ENCODE measurements at places on chromosomes 5 and 9.

DNA sequence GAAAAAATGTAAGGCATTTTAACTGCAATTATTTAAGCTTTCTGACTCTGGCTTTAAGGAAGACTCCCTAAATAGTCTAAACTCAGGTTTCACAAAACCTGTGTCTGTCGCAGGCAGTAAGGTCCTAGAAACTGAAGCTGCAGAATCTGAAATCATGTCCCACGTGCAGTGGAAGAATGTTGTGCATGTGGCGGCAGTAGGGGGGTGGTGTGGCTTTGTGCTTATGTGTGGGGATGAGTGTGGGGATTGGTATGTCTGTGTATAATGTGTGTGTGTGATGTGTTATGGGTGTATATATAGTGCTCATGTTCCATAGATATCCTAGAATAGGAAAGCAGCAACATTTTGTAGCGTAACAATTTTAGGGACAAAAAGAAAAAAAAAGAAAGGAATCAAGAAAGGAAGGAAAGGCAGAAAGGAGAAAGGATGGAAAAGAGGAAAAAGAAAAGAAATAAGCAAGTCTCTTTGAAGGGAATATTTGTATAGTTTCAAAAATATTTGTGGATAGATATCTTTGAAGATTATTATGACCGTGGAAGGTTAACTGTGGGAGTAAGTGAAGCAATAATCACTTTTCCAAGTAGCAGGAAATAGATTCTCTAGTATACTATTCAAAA is 6.6 kb downstream of the ANKDD1B start:
- peak; percentile 28 for DNase-seq

GRCh38 chr5:17816944-17817343 is 182.7 kb downstream of the TAF11L14 start:
- no peak for DNase-seq

DNA sequence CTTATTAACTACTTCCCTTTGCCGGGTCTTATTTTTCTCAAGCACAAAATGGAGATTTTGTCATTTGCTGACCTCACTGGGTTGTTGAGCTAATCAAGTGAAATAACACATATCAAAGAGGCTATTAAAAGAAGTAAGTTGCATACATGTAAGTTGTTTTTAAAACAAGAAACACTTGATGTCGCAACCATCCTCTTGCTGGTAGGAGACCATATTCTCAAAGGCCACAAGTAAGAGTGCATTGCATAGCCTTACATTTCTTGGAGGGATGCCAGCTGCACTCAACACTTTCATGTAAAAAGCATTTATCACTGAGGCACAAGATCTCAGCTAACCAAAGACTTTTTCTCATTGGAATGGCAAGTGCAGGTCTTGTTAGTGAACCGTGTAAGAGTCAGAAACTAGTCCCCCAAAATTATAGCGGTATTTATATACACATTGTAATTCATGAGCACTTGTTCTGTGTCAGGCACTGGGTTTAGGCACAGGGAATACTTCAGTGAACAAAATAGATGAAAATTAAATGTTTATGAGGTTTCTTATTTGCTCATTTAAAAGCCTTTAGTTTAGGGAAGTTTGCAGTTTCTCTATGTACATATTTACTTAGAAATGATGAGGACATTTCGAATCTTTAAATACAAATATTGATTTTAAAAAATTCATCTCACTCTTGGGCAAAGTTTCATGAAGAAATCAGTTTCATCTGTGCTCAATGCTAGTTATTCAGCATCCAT is 72.0 kb downstream of the ZFAND5 start:
- DNase-seq = peak; percentile 36

GRCh38 chr5:161266954-161267353 is 279.6 kb downstream of the GABRB2 start:
- DNase-seq = no peak

DNA sequence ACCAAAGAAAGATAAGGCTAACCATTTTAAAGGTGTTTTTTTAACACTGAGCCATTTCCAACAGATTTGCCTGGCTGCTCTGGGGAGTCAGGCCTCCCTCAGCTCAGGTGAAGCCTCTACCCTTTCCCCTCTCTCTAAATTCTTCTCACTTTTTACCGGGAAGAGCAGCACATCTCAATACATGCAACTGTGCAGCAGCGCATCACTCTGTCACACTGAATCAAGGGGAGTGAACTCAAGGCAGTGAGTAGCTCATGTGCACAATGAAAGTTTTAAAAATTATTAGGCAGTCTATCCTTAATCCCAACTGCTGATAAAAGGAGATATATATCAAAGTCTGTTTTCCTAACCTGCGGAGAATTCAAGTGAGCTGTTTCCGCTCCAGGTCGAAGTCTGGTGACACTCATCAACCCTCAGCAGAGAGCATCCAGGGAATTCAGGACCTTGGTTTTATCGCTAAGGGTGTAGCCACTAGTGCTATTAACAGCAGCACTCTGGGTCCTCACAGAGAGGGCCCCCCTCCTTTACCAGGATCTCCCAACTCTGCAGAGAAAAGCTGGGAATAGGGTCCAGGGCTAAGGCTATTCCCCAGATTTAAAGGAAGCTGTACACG is 1.0 kb downstream of the CEMIP2 start:
- DNase-seq = peak; percentile 46

- DNase-seq = peak; percentile 15
Measured at GRCh38 chr5:15183520-15183919, 311.9 kb upstream of the ANKH start.

DNA sequence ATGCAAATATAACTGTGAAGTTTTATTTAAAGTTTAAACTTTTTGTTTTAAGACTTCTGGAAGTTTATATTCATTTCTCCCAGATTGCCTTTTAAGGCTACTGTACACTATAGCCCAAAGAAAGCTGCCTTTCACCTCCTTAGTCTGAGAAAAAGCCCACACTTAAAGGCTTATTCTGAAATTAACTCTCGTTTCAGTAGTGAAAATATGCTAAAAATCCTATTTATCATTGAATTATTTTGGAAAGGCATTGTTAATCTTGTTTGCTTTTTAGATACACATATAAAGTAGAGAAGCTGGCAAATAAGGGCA is 3.3 kb upstream of the PURA start:
- DNase-seq = no peak

DNA sequence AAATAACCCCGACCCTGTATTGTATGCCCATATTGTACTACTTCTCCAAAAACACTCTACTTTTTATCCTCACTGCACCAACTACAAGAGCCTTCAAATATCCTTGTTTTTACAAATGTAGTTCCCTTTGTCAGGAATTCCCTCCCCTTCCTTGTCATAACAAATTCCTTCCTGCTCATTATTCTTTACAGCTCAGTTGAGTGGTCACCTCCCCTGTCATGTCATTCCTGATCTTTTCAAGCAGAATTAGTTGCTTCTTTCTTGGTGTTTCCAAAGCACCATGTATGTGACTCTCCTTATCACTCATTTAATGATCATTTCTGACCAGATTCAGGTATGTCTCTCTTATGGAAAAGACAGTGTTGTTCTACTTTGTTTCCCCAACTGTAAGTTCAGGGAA is 194.2 kb upstream of the SMC2 start:
- DNase-seq = no peak

DNA sequence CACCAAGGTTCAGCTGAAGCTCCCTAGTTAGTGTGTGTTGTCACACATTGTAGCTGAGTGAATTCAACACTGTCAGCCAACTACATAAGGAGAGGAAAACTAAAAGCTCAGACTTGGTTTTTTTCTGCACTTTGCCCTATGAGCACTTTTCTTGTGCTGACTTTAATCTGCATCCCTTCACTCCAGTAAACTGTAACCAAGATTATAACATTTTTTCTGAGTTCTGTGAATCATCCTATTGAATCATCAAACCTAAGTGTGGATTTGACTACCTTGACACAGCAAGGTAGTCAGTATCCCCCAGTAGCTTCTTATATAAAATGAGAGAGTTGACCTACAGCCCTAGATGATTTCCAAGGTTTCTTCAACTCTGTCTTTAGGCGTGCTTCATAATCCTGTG is 325.0 kb downstream of the AGTPBP1 start:
- no peak for DNase-seq

DNA sequence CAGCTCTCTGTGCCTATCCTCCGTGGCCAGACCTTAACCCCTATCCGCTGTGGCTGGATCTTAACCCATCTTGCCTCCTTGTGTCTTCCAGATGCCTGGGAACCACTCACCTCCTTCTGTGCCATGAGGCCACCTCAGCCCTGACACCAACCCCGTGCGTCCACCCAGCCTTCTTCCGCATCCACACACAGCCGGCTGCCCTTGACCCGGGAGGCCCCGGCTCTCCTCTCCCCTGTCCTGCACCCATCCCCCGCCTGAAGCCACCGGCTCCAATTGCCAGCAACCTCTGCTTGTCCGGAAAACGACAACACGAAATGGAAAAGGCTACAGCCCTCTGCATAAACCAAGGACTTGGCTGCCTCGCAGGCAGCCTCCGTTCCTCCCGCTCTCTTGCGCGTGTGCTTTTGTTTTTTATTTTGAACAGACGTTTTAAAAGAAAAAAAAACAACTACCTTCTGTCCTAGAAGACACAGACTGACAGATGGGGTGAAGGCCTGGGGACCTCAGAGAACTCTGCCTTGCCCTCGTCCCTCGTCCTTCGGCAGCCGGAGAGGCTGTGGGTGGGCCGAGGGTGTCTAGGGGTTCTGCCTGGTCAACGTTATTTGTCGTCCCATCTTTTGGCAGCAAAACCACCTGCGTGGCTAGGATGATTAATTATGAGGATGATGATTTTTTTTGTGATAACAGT is 32.5 kb upstream of the HMCN2 start:
- no peak for DNase-seq

GRCh38 chr5:1568201-1568979 is 44.6 kb upstream of the LPCAT1 start:
- DNase-seq = no peak

DNA sequence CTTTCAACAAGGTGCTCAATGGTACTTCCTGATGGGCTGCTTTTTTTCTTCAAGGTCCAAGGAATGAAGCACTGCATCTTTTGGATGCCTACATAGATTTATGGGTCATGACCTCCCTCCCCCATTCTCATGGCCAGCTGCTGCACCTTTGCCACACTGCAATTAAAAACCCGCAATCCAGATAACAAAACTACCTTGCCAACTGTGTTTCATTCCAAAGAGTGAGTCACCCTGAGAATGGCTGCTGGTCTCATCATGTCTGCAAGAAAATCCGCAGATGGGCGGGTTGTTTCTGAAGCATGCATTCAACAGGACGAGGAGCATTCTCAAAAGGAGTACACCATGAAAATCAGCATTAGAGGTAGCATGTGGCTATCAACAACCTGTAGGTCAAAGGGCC is 139.8 kb downstream of the ELAVL2 start:
- no peak for DNase-seq

DNA sequence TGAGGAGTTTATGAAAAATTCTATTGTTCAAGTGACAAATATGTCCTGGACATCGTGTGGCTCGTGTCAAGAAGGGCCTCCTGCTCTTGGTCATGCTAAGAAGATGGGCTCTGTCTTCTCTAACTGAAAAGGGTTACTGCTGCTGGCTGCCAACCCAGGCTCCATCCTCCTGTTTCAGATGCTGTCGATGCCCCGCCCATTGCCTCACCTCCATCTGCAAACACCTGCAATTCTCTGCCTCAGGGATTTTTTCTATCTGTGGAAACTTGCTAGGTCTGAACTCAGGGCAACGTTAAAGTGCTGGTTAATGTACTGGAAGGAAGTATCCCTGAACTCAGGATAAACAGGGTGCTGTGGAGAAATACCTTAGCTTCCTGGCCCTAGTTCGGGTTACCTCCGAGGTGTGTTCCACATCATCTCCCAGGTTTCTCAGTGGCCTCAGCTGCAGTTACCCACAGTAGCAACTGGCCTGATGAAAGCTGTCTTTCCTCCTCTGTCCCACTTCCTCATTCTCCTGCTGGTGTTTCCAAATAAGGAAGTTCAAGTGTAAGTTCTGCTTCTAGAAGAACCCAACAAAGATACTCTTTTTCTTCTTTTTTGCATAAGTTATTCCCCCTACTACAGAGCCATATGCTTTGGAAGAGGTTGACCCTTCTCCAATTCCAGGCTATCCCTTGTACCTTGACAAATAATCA is 151.7 kb upstream of the SMIM23 start:
- DNase-seq = peak; percentile 40

DNA sequence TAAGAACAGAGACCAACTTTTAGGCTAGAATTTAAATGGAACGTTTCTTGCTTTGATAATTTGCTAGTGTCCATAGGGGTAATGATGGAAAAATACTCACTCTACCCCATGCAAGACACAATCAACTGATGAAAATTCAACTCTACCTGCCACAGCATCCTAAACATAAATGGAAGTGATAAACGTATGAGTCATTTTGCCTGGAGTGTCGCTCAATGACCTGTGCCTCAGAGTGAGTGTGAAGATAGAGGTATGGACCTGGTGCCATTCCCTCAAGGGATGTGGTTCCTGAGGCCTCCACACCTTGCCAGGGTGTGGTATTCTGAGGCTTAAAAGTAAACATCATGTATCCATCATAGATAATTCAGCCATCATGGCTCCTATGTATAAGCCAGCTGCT is 14.0 kb downstream of the ARL14EPL start:
- DNase-seq = no peak

DNA sequence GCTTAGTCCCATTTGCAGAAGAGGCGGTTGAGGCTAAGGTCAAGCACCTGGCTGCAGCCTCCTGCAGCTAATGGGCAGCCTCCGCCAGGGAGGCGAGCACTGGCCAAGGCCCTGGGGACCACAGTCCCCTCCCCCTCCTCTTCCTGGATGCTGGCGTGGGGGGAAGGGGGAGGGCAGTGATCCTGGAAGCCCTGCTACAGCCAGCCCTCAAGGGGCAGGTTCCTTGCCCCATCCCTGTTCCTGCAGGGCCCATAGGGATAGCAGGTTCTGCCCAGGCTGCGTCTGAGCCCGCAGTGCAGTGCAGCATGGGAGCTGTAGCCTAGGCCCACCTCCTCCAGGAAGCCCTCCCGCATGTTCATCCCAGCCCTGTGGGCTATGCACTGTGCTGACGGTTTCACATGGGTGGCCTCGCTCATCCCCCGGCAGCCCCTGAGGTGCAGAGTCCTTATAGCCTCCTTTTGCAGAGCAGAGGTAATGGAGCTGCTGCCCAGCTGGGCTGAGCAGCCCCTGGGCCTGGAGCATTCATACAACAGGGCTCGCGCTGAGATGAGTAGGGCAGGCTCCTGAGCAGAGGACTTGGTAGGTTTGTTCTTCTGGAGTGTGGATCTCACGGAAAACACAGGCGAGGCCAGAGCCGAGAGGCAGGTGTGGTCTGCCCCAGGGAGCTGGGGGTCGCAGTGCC is 36.0 kb downstream of the KCNT1 start:
- DNase-seq = no peak

GRCh38 chr5:107555425-107556090 is 115.2 kb downstream of the EFNA5 start:
- DNase-seq = no peak

GRCh38 chr9:16278326-16278999 is 592.0 kb downstream of the BNC2 start:
- DNase-seq = no peak

Measured in stomach (tissue), 19 donors.